ENCODE measurements at places on chromosomes 3 and 15. TPM values are rescaled to one million over a fixed set of nuclear protein-coding genes. Genes with fewer than 3 reads are reported as not detected.

GRCh38 chr3:124115956-124116355 lies 124.0 kb upstream of the ROPN1 start:
- no peak for DNase-seq

DNA sequence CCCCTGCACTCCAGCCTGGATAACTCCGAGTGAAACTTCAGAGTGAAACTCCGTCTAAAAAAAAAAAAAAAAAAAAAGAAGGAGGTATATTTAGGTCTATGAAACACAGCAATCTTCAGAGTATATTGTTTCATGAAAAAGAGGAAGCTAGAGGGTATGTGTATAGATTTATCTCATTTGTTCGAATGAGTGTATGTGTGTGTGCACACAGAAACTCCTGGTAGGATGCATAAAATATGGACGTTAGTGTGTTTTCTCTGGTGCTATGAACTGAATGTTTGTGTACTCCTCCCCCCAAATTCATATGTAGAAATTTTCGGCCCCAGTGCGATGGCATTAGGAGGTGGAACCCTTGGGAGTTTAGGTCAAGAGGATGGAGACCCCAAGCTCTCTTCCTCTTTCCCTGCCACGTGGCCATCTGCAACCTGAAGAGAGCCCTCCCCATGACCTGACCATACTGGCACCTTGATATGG lies 98.6 kb upstream of the KLF13 start:
- no peak for DNase-seq

GRCh38 chr3:124467980-124468902 lies 262.0 kb upstream of the UMPS start:
- peak; percentile 73 for DNase-seq

DNA sequence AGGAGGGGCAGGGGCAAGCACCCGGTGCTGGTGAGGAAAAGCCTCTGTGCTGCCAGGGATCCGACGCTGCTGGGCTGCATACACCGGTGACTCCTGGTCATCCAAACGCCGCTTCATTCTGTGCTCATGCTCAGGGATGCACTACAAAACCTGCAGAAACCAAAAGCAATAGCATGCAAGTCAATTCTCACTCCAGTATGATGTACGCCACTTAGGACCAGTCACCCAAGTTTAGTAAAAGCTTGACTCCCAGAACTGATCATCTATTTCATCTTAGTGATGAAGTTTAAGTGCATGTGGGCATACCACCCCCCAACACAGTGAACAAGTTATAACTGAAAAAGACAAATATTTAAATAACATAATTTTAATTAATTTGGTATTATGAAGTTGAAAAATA lies 21.2 kb downstream of the SIN3A start:
- no peak for DNase-seq

- DNase-seq = peak; percentile 52
These were observed 89.7 kb upstream of the CGNL1 start for GRCh38 chr15:57286446-57287122.

- peak; percentile 66 for DNase-seq
These were observed 105.1 kb downstream of the ARPP21 start for GRCh38 chr3:35744419-35744818.

DNA sequence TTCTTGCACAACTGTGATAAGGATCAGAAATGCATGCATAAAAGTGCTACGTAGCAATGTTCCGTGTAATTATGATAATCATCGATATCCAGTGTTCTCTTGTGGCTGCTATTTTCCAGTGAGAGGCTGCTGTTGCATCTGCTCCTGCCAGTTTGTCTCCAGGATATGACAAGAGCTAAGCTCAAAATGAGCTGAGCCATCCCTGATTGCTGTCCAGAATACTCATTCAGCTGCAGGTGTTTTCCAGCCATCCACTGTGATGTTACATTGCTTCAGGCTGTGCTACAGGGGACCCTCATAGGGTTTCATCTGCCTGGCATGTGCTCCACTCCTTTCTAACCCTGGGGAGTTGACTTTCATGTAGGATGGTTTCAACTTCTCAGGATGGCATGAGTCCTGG lies 976.0 kb downstream of the ROBO1 start:
- DNase-seq = no peak

GRCh38 chr15:99954361-99955180 lies 221.3 kb upstream of the LYSMD4 start:
- no peak for DNase-seq

- peak; percentile 93 for DNase-seq
These were observed 57.8 kb upstream of the RYK start for GRCh38 chr3:134308350-134308891.

GRCh38 chr3:62712746-62713145 lies 162.5 kb downstream of the CADPS start:
- no peak for DNase-seq

GRCh38 chr3:29370476-29371420 lies 89.9 kb downstream of the RBMS3 start:
- DNase-seq = no peak

- DNase-seq = no peak
These were observed 83.7 kb upstream of the THBS1 start for GRCh38 chr15:39497016-39497758.

DNA sequence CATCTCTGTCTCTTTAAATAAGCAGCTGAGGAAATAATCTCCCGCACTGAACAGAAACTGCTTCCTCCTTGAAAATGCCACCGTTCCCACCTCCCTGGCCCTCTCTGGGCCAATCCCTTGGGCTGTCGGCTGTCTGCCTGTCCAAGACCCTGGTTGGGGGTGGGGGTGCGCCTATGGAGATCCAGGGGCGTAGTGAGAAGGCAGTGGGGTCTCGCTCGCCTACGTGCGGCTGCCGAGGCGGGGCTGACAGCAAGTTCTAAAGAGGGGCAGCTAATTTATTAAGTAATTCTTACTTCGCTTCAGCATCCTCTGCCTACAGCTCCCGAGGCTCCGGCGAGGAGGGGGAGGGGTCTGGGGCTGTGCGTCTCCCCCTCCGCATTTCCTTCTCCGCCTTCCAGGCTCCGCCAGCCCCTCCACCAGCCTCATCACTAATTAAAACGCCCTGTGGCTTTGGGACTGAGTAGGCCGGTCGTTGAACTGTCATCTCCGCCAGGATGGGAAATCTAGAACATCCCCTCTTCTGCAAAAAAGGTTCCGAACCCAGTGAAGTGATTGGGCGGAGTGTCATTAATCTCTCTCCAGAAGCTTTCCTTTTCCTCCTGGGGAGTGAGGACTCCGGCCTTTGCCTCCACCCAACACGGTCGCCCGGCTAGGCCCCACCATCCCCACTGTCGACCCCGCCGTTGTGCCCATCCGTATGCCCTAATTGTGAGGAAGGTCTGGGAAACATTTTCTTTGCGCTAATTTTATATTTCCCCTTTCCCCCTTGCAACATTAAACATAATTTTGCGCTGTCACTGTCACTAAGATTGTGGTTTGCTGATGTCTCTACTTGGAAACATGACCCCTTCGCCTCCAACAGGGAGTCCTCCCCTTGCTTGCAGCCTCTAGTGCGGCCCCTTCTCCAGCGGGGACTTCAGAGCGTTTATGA lies 16.9 kb downstream of the NR2F2 start:
- peak; percentile 86 for DNase-seq

DNA sequence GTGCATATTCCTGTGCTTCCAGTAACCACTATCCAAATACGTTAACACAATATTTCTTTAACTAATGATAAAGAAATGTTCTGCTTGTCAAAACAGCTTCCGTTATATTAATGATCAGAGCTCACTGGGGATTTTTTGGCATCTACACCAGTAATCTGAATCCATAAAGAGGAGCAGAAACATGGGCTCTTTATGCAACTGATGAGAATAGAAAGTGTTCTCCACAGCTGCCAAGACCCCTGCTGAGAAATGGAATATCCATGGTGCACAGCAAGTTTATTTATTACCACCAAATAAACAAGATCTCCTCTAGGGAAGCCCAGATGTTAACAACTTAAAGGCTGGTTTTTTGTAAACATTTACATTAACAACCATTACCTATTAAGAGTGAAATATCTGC lies 54.5 kb downstream of the ALDH1A2 start:
- no peak for DNase-seq

DNA sequence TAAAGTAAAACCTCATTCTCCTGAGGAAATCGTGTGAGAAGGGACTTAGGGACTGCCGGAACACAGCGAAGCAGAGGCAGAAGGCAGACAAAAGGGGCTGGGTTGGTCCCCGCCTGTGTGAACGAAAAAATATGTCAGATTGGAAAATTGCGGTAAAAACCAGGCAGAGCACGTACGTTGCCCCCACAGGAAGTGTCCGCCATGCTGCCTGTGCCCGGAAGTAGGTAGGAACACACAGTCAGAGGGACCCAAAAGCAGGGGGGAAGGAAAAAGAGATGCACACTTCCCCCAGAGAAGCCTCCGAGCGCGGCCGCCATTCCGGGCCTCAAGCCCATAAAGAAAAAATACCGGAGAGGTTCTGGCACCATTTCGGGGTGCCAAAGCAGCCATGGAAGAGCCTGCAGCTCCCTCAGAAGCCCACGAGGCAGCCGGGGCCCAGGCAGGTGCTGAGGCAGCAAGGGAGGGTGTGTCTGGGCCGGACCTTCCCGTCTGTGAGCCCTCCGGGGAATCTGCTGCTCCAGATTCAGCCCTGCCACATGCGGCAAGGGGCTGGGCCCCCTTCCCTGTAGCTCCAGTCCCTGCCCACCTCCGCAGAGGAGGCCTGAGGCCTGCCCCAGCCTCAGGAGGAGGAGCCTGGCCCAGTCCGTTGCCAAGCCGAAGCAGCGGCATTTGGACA lies at the start of gene MKRN3:
TSS of gene MKRN3 (plus strand) at position 280 of the 676 bp plus-strand sequence. CDS start at position 389, 109 bp downstream.
- peak; percentile 53 for DNase-seq

DNA sequence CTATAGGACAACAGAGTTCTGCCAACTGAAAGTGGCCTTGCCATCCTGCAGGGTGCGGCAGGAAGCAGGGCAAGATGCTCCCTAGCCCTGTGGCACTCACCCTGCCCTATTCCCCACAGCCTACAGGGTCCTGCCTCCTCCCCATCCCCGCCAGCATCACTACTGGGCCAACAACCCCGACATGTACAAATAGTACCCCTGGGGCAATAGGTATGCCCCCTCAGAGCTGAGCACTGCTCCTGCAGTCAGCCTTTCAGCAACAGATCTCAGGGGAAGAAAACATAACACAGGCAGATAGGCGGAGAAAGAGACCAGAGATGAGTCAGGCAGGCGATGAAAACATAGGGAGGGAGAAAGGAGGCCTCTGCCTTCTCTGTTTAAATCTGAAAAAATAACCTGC lies 74.7 kb downstream of the XXYLT1 start:
- DNase-seq = no peak

DNA sequence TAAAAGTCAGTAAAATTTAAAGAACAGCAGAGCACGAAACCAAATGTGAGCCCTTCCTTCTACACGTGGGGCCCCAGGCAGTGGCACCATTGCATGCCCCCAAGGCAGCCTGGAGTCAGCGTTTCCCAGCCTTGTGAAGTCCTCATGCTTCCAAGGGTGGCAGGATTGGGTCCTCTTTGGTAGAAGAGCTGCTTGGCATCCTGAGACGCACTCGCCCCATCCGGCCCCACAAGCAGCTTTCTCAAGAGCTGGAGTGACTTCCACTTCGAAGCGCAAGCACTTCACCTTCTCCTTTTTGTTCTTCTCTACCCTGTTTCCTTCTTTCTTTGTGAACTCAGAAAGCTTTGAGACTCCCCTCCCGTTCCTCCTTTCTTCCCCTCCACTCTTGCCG lies 34.7 kb downstream of the ZNF710 start:
- DNase-seq = no peak

- no peak for DNase-seq
These were observed 404.4 kb downstream of the MECOM start for GRCh38 chr3:169259134-169259533.

DNA sequence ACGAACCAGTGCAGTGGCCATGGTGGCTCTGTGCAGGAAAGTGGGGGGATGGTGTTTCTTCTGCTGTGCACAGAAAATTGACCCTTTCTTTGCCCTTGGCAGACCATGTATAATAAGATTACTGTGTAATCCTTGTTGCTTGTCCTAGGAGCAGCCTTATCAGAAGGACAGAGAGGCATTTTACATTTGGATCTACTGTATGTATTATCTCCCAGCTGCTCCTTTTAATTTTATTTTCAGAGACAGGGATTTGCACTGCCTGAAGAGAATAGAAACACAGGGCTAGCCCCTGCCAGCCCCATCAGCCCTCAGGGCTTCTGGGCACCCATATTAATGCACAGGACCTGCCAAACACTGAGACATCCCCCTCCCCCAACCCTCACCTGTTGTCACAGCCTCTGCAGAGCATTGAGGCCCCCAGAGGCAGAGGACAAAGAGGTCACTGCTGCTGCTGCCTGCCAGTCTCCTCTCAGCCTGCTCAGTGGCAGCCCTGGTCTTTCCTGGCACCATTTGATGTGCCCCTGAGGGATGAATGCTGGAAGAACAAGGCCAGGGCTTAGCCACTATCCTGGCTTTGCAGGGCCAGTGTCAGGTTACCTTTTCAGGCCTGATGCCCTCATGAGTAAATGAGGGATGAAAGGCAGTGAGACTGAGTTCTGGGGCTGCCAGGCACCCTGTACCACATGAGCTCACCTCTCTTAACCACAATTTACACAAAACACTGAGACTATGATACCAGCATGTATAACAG lies 533.4 kb downstream of the NTRK3 start:
- DNase-seq = peak; percentile 45

GRCh38 chr3:130843441-130843840 lies 50.4 kb upstream of the ATP2C1 start:
- no peak for DNase-seq

GRCh38 chr3:160801386-160802118 lies 45.5 kb downstream of the PPM1L start:
- no peak for DNase-seq

DNA sequence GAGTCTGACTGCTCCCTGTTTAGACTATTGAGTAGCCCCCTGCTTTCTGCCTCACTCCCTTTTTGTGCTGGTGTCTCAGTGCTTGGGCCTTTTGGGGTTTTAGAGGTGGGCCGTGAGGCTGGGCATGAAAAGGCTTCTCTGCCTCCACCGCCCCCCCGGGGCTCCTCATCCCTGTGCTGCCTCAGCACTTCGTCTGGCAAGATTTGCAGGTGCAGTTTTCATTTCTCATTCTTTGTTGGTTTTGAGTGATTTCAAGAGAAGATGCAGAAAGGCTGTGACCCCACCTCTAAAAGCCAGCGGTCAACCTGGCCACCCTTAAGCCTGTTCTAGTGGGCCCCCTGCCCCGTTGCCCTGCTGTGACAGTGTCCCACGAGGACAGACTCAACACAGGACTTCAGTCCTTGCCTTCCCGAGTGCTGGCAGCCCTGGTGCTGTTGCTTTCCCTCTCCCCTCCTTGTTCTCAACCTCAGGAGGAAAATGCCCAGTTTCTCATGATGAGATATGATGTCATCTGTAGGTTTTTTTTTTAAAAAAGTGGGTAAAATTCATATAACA lies 38.0 kb downstream of the APBA2 start:
- DNase-seq = no peak

MEX3B gene
- total RNA-seq = 29.5 TPM

FAM107A gene
- total RNA-seq = 0.11 TPM

DNAJC19 gene
- 61.5 TPM for total RNA-seq

PCLAF gene
- total RNA-seq = 119 TPM

THAP10 gene
- 8.0 TPM for total RNA-seq

CCR2 gene
- total RNA-seq = not detected

LRTM1 gene
- total RNA-seq = not detected

CPN2 gene
- not detected for total RNA-seq

MTMR10 gene
- total RNA-seq = 18.7 TPM

POLR2H gene
- total RNA-seq = 128 TPM

TPRG1 gene
- total RNA-seq = 0.71 TPM

GPR62 gene
- total RNA-seq = 0.21 TPM
